LNCaP clone FGC (cell line): ENCODE measurements at places on chromosomes 13 and 19.
A peak's percentile ranks its signal among the peaks of the same experiment; 100 is the strongest.

DNA sequence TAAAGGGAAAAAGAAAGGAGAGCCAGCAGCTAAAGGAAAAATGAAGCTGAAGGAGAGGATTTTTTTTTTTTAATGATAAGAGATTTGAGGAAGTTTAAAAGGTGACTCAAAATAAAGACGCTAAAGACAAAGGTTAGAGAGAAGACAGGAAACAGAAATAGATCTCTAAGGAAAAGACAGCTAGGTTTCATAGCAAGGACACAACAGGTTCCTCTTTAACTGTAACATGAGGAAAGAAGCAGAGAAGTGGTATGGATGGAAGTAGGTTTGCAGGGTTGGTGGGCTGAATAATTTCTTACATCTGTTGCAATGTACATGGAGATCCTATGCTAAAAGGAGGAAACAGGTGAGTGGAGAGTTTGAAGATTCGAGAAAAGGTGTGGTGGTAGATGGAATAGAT, 107.5 kb downstream of the MYCBP2 start:
- DNase-seq, result no peak

DNA sequence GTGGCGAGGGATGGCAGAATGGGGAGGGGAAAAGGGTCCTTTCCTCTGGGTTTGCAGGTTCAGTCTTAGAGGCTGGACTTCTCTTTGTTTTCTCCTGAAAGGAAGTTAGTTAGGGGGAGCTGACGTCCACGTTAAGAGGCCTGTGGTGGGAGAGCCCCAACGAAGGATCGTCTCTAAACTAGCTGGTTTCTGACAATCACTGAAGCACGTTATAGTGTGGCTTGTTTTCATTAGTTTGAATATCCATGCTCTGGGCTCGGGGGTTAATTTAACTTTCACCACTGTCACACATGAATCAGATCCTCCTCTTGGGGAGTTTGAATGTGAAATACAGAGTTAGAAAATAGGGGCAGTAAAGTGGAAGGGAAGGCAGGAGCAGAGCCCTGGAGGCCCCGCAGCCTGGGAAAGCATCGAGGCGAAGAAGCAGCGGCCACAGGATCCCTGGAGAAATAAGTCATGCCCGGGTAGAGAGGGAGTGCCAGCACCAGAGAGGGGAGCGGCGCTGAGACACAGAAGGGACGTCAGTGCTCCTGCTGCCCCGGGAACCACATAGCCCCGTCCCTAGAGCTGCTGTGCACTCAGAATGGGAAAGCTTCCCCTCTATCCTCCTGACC, 31.1 kb upstream of the AMER2 start:
- DNase-seq, result no peak

DNA sequence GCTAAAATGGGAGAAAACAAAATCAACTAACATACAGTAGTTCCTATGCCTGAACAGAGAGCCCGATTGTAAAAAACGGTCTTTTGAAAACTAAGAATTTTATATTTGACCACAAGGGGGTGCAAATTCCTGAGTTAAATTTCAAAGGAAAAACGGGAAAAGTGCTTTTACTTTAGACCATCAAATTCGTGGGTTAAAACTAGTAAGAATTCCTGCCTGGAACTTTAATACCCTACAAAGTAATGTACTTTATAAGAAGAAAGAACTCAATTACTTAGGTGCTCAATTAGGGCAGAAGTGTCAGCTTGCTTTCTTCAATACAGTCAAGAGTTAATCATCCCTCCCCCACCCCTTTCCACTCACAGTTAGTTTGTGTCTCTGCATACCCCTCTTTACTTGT, 69.8 kb downstream of the KCNRG start:
- DNase-seq, result no peak

- DNase-seq, result peak; percentile 91
These were observed 2.8 kb upstream of the CERS4 start for GRCh38 chr19:8206147-8207087.

GRCh38 chr19:1847684-1848398, 442 bp downstream of the REXO1 start:
- DNase-seq, result no peak

- DNase-seq, result no peak
These were observed 23.3 kb downstream of the EXOSC8 start for GRCh38 chr13:37023871-37024270.

DNA sequence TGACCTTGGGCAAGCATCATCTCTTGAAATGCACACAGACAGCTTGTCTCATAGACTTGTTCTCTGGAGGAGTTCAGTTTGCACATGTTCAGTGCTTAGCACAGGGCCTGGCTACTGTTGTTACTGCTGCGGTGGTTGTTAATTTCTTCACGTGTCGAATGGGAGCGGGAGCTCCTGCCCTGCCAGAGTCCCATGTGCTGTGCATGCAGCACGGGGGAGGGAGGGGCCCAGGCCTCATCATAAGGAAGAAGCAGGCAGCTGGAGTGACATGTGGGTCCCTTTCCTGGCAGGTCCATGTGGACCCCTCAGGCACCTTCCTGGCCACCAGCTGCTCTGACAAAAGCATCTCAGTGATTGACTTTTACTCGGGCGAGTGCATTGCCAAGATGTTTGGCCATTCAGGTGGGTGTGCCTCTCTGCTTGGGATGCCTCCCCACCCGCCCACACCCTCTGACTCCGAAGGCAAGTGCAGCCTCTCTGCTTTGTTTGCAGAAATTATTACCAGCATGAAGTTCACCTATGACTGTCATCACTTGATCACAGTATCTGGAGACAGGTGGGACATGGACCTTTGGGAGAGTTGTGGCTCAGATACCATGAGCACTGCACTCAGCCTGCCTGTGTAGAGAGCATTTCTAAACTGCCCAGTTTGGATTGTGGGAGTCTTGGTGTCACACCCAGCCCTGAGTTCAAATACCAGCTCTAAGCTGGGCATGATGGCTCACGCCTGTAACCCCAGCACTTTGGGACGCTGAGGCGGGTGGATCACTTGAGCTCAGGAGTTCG, 19.8 kb upstream of the OVOL3 start:
- no peak for DNase-seq

GRCh38 chr13:53189162-53189561, 160.5 kb downstream of the OLFM4 start:
- DNase-seq, result no peak

DNA sequence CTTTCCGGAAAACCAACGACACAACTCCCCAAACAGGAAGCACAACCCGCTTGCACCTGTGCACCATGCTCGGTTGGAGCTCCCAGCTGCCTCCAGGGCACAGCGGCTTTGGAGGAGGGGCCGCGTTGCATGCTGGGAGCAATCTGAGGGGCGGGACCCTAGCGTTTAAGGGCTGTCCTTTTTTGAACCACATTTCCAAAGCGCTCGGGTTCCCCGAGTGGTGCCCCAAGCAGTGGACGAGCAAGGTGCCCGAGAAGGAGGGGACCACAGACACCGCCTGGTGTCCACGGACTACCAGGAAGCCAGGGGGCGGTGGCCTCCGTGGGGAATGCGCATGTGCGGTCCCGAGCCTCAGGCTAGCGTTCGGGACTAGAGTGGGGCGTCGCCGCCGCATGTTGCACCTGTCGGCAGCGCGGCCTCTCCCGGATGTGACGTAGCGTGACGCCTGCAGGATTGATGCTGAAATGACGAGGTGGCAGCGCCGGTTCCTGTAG, 11.9 kb upstream of the ZNF57 start:
- DNase-seq, result no peak

DNA sequence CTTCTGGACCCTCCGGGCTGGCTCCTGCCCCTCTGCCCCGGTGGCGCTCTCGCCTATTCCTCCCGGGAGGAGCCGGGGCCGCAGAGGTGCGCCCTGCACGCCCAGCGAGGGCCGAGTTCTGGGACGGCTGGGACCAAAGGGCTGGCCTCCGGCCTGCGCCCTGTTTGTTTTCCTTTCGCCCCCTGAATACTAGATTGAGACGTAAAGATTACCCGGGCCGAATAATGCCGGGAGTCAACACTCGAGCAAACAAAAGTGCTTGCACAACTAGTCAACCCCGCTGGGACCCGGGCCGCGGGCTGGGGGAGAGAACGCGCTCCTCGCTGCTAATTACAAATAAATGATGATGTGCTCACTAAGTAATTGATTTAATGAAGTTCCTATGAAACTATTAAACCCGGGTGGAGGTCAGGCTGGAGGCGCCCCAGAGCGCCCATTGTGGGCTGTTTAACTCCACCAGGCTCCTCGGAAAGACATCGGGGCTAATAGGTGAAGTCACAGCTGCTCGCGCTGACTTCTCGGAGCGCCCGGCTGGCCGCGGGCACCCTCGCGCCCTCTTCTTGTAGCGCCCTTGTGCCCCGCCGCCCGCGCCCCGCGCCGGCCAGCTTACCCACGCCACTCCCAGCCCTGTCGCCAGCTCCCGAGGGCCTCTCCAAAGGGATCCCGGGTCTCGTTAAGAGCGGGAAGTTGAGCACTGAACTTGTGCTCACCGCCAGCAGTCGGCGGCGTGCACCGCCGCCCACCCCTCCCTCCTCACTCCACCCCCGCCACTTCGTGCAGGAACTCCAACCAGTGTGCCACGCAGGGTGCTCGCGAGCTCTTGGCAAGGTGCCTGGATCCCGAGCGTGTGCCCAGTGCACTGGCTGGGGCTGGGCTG, 14.9 kb downstream of the ZIC5 start:
- no peak for DNase-seq

- no peak for DNase-seq
These were observed 2.9 kb upstream of the ZNF304 start for GRCh38 chr19:57348136-57348535.

DNA sequence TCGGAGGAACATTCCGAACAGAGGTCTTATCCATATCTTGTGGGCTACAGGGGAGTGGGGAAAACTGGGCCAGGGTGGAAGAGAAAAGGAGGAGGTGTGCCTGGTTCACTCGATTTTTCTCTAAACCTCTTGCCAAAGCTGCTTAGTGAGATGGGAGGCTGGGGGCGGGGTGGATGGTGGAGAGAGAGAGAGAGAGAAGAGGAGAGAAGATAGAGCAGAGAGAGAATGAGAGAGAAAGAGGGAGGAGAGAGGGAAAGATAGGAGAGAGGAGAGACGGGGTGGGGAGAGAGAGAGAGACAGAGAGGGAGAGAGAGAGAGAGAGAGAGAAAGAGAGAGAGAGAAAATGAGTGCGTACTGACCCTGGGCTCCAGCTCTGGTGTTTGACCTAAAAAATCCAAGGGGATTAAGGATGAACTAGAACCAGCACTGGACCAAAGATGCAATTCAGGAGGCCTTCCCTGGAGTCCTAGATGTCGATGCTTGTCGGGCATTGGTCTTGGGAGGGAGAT, 14.1 kb downstream of the NOVA2 start:
- no peak for DNase-seq

DNA sequence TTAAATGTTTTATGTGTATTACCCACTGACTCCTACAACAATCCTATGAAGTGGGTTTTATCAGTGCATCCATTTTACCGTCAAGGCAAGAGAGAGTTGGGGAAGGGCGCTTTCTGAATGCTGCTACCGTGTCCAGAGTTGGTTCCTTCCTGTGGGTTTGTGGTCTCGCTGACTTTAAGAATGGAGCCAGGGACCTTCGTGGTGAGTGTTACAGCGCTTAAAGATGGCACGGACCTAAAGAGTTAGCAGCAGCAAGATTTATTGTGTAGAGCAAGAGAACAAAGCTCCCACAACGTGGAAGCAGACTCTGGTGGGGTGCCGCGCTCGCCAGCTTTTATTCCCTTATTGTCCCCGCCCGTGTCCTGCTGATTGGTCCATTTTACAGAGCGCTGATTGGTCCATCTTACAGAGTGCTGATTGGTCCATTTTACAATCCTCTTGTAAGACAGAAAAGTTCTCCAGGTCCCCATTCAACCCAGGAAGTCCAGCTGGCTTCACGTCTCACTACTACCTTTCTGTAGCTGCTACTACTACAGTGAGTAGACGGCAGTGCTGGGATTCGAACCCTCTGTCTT, 6.1 kb downstream of the OSCAR start:
- no peak for DNase-seq

DNA sequence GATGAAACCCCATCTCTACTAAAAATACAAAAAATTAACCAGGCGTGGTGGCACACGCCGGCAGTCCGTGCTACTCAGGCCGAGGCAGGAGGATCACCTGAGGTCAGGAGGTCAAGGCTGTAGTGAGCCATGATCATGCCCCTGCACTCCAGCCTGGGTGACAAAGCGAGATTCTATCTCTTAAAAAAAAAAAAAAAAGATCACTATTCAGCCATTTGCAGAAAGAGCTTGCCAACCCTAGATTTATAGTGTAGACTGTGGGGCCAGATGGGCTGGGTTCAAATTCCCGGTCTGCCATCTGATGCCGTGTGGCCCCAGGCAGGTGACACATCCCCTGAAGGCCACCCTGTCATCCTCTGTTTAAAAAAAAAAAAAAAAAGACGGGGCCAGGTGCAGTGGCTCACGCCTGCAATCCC, 28.9 kb downstream of the SMIM24 start:
- DNase-seq, result no peak

DNA sequence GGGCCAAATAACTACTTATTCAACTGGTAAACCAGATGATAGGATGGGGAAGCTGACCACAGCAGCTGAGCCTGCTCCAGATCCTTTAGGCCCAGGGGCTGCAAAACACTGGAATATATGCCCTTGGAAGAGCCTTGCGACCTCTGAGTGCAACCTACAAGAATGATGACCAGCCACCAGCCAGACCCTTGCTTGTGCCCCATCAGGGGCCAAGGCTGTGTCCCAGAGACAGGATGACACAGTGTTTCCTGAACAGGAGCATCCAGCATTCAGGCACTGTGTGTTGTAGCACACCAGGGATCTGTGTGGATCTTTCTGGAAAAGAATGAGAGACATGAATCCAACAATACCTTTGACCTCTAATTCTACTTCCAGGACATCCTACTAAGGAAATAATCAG, 14.5 kb downstream of the GJA3 start:
- no peak for DNase-seq

GRCh38 chr13:71831716-71832115, 35.3 kb downstream of the DACH1 start:
- DNase-seq, result no peak

- DNase-seq, result no peak
These were observed 304.1 kb downstream of the FGF14 start for GRCh38 chr13:102097708-102098107.

DNA sequence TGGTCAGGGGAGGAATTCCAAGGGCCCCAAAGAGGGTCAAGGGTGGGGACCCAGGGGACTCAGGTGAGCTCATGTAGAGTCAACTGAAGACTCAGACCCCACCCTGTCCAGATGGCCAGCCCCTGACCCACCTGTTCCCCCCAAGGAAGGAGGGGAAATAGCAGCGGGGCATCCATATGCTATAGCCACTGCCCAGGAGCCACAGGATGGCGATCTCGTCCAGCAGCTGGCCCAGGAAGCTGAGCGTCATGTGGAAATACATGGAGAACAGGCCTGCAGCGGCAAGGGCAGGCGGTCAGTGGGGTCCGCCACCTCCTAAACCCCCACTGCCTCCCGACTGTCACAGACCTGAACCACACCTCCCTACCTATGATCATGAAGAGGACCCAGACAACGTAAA, 21.4 kb downstream of the ACER1 start:
- no peak for DNase-seq

- DNase-seq, result no peak
These were observed 17.7 kb upstream of the OVOL3 start for GRCh38 chr19:36093146-36093662.

DNA sequence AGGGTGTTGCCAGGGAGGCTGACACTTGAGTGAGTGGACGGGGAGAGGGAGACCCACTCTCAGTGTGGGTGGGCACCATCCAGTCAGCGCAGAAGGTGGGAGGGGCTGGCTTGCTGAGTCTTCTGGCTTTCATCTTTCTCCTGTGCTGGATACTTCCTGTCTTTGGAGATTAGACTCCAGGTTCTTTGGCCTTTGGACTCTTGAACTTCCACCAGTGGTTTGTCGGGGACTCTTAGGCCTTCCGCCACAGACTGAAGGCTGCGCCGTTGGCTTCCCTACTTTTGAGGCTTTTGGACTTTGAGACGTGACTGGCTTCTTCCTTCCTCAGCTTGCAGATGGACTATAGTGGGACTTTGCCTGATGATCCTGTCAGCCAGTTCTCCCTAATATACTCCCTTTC, 4.3 kb upstream of the LENG8 start:
- no peak for DNase-seq

- no peak for DNase-seq
These were observed 6.7 kb downstream of the DBP start for GRCh38 chr19:48630296-48631063.
